ENCODE measurements at places on chromosomes 12 and 14.
A peak's percentile ranks its signal among the peaks of the same experiment; 100 is the strongest.

DNA sequence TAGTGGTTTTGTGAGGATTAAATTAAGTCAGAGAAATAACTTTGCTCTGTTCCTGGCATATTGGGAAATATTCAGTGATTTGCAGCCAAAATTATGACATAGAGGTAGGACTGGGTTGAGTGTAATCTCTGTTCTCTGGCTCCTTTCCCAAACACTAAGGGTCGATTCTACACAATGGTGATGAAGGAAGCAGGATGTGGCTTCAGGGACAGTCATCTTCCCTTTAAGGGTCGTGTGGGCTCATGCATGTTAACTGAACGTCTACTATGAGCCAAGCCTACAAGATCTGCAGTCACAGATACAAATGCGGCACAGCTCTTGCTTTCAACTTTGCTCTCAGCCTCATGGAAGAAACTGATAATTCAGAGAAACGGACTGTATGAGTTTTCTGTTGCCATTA, 381.6 kb downstream of the VRK1 start:
- DNase-seq: no peak

GRCh38 chr14:96080571-96080970, 41.4 kb downstream of the C14orf132 start:
- DNase-seq: no peak

DNA sequence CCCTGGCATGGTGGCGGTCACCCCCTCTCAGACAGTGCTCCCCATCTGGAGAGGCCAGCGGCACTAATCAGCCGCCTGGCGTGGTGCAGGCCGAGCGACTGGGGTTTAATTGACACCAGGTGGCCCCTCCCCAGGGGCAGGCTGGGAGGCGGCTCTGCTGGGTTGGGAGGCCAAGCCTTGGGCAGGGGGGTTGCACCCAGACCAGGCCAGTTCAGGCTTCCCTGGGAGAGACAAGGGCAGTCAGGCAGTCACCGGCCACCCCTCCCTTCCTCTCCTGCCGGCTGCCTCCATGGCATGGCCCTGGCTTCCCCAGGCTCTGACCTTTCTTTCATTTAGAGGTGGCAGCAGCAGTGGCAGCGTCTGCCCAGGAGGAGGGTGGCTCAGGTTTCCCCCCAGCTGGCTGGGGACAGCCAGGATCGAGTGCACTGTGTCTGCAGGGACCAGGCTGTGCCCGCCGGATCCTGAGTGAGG, 78.1 kb upstream of the NOS1 start:
- no peak for DNase-seq

DNA sequence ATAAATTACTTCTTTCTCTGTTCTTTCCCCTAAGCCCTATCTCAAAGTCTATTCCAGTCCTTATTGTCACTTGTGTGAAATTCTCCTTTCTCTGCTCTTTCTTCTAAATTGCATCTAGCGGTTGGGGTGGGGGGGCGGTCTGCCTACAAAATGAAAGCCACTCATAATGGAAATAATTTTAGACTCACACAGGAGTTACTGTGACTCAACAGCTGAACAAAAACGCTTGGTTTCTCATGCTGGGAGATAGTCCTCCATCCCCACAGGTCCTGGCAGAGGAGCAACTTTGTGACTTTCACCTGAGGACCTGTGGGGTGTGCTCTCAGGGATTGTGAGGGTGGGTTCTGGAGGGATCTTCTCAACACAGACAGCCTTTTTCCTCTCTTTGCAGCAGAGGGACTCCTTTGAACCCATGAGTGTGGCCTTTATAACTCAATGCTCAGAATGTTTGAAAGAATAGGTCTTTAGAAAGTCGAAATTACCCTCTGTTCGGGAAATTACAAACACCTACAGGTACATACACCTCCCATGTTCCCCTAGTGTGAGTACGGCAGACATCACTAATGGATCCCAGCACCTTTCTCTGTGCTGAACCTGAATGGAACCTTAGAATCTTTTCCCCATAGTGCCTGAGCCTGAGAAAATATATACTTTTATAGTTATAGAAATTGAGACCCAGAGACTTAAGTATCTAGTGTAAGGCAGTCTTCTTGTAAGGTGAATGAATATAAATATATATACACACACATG, 109.7 kb downstream of the CHST11 start:
- no peak for DNase-seq

DNA sequence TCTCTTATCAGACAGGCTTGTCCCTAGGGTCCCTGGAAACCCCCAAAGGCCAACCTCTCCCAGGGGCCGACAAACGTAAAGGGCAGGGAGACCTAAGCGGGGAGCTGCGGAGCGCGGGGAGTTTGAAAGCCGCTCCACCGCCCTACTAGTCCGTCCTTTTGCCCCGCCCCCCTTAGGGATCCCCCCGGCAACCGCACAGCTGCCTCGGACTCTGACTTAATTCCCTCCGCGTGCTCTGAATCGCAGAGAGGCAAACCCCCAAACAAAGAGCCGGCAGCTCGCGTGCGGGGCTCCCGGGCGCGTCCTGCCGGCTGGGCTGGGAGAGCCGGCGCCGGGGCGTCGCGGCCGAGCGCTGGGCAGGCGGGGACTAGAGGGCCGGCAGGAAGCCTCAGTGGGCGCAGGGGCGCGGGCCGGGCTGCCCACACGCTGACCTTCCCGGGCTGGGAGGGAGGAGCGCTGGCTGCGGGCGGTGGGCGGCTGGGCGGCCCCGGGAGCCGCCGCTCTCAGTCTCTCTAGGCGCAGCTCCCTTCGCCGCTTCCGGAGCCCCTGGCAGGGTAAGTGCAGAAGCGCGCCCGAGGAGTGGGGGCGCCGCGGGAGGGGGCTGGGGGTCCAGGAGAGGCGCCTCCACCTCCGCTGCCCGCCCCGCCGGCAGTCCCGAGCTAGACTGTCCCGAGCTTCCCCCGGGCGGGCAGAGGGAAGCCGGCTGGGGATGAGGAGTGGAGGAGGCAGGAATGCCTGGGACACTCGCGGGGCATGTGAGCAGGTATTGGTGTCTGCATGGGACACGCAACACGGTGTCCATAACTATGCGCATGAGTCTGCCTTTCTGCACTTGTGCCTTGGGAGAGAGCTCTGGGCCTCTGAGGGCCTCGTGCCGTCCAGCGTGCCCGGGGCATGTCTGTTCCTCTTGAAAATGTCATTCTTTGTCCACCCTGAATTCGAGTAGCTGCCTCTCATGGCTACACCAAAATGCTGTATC, at the start of gene TSPAN11:
TSPAN11 (plus strand) TSS at position 506 of the 979 bp plus-strand sequence. CDS start 27,244 bp downstream, outside the sequence.
- DNase-seq: no peak

- DNase-seq: no peak
Measured at GRCh38 chr14:95500772-95501401, 15.6 kb downstream of the SYNE3 start.

DNA sequence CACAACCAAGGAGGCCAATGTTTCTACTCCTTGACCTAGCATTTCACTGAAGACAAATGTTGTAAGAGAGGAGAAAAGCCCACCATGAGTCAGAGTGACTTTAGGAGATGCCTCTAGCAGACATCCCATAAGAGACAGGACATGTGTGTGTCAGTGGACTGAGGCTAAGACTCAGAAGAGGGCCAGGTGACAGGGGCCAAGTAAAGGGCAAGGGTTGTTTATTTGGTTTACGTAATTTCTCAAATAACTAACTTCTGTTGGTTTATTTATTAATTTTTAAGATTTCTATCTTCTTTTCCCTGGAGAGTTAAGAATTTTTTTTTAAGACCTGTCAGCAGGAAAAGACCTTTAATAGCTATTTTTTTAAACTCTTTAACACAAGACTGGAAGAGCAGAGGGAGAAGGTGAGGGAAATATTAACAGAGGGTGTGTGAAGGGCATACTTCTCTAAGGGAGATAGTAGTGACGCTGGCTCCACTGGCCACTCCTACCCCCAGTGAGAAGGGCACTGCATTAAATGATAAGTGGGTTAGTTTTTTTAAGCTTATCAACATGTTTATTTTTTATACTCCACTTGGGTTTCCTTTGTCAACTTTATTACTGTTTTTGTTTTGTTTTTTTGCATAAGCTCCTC, 3.4 kb downstream of the PNP start:
- no peak for DNase-seq

DNA sequence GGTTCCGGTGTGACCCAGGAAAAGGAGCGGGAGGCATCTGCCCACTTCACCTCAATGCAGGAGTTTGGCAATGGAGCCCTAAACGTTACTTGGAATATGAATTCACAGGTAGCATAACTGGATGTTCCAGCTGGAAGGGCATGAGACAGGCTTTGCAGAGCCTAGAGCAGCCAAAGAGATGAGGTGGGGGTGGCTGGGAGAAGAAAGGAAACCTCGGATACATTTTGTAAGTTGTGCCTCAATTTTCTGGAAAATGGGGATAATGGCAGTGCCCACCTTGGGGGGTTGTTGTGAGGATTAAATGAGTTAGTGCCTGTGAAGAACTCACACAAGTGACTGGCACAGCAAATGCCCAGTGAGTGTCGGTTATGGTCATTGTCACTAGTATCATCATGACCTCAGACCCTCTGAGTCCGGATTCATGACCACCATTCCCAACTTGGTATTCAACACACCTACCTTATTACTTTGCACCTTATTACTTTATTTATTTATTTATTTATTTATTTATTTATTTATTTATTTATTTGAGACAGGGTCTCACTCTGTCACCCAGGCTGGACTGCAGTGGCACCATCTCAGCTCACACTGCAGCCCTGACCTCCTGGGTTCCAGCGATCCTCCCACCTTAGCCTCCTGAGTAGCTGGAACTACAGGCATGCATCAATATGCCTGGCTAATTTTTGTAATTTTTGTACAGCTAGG, 56.0 kb downstream of the CLMN start:
- DNase-seq: no peak

GRCh38 chr12:113325916-113326315, 9.0 kb downstream of the SLC8B1 start:
- DNase-seq: no peak

GRCh38 chr14:95058491-95058890, 98.8 kb downstream of the DICER1 start:
- no peak for DNase-seq

GRCh38 chr14:102215071-102215470, 75.4 kb downstream of the WDR20 start:
- DNase-seq: no peak

DNA sequence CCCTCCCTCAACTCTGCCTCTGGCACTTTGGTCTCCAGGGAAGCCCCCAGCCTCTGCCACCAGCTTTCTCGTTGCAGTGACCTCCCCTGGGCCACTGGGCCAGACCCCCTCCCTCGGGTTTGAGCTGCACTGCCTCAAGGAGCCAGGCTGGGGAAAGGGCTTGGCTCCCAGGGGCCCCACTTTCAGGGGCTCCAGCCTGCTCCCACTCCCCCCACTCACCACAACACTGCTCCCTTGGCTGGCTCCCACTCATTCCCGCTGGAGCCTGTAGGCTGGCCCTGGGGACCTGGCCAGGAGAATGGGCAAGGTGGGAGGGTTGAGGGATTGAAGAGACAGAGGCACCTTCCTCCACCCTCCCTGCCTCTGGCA, 19.3 kb upstream of the KIF26A start:
- DNase-seq: no peak

DNA sequence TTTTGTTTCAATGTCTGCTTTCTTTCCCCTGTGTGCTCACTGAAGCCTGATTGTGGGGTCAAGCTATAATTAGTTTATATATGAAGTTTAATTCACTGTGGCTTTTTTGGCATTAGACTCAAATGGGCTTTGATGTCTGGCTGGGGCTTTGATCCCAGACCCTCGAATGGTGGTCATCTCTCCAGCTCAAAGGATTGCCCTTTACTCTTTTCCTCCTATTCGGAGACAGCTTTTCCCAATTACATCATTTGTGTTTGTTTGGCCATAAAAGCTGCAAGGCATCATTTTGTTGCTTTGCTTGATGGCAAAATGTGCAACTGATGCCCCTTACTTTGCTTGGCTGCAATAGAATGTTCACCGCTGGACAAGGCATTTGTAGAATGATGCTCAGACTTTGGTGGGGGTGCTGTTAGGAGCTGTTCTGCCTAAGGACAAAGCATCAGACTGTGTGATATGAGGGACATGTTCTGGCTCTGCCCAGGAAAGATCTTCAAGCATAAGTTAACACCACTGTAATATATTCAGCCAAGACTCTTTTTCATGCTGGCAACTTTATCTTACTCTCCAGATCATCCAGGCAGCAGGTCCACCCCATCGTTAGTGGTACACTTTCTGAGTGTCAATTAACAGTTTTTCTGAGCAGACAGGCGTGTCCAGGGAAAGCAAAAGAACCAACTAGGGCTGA, 3.2 kb upstream of the DACT1 start:
- DNase-seq: no peak

DNA sequence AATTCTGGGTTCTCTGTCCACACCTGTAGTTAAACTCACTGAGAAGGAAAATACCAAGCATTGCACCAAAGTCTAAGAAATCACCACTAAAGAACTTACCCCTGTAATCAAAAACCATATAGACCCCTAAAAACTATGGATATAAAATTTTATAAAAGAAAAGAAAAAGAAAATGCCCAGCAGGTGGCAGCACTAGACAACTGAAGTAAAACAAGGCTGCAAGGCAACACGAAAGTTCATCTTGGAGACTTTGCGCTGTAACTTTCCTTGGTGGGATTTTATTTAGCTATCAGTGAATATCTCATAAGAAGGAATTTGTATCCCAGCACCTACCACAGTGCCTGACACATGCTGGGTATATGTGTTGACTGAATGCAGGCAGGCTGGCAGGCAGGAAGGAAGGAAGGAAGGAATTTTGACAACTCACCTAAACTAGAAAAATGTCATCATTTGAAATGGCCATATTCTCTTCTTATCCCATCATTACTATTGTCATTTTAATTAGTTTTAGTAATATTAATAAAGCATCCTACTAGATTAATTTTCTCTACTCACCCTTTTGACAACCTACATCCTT, 68.2 kb upstream of the ETV6 start:
- DNase-seq: peak; percentile 78

DNA sequence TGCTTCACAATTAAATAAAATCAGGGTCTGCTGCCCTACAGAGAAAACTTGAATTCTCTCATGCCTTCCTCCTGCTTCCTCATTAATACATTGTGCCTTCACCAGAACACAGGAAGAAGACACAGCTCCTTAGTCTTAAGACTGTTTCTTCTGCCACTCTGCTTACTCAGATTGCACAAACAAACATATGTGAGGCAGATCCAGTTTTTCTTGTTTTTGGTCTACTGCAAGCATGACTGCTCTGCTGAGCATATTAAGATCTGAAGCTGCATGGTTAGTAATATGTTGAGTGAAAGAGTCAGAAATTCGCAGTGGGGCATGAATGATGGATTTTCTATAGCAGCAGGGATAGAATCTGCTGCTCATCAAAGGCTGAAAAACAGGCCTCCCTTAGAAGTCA, 321.1 kb upstream of the STXBP6 start:
- no peak for DNase-seq

- DNase-seq: no peak
Measured at GRCh38 chr12:21925296-21925913, 15.8 kb downstream of the ABCC9 start.

GRCh38 chr12:107607464-107608392, 77.9 kb upstream of the PWP1 start:
- DNase-seq: peak; percentile 76

DNA sequence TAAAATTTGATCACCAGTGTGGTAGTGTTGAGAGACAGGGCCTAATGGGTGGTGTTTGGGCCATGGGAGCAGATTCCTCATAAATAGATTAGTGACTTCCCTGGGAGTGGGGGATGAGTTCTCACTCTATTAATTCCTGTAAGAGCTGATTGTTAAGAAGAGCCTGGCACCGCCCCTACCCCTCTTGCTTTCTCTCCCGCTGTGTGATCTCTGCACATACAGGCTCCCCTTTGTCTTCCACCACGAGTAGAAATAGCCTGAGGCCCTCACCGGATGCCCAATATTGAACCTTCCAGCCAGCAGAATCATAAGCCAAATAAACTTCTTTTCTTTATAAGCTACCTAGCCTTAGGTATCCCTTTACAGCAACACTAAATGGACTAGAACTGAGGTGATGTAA, 31.9 kb upstream of the CAND1 start:
- DNase-seq: no peak

GRCh38 chr12:90298289-90298948, 589.8 kb upstream of the ATP2B1 start:
- DNase-seq: no peak

Data from CD4-positive, alpha-beta T cell treated with Interleukin-10 for 1 hour (primary cell).